ENCODE measurements at places on chromosomes 3 and 15.

GRCh38 chr15:57607570-57608000 lies 15.9 kb downstream of the MYZAP start:
- DNase-seq = no peak

DNA sequence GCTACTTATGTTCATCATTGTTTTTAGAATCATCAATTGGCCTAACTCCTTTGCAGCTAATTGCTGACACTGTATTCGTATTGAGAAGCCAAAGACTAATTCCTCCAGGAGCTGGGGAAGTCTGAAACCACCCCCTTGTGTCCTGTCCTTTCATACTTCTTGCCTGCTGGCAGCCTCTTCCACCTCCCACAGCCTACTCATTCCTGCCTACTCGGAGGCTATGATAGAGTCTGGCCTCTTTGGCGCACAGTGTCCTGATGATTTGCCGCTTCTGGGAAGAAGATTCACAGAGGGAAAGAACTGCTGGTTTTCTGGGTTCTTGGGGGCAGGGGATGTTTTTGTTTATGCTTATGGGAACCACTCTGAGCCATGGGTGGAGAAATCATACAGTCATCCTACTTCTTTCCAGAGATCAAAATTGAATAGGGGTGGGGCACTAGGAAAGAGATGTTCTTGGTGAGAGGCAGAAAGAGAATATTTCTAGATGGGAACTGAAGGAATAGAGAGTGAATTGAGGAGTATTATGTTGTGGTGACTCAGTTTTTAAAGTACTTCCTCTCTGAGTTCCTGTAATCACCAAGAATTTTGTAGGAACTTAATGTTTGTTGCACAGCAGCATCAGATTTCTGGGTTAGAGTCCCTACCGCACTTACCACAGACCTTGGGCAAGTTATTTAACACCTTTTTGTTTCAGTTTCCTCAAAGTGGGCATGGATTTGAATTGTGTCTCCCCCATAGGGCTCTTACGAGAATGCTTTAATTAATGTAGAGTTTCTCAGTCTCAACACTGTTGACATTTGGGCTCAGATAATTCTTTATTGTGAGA lies 22.1 kb upstream of the SCAANT1 start:
- DNase-seq = no peak

DNA sequence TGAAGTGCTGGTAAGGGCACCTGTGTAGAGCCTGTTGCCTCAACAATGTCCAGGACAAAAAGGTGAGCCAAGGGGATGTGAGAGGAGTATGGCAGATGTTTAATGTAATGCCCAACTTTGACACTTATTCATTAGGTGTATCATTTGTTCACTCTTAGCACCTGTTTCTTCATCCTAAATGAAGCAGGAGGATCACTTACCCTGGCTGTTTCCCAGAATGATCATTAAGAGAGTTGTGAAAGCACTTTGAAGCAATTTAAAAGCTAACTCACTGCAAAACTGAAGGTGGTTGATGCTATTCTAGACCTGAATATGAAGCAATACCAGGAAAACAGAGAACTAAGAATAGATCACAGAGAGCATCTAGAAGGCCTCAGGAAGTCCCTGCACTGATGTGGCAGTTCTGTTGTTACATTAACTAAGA lies 3.4 kb upstream of the HHLA2 start:
- DNase-seq = no peak

DNA sequence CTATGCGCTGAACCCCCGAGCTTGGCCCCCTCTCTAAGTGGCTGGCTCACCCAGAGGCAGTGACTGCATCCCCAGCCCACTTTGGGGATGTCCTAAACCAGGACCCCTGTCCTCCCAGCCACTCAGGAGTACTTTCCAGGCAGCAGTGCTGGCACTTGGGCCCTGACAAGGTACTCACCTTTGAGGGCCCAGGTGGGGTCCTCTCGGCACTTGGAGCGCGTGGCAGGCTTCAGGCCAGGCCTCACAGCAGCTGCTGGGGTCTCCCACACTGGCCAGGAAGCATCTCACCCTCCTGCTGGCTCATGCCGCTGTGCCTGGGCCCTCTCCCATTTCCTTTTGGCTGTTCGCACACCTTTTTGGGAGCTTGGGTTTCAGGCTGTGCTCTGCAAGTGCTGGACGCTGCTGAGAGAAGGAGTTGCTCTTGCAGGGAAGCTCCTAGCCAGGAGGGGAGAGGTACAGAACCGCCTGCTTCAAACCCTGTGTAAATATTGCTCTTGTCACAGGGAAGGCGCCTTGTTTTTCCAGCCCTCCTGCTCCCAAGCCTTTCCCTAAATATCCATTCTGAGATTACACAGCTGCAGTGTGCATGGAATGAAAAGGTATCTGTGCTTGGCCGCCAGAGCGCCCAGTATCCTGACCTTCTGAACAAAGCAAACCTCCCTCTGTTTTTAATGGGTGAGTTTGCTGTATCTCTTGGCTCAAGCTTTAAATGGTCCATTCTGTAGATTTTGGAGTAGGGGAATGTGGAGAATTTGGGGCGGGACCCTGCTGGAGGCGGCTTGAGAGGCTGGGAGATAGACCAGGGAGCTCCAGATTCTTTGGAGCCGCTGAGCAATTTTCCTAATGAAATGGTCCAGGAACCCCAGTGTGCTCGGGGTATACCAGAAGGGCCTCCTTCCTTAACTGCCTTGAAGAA lies 45.6 kb downstream of the DNASE1L3 start:
- no peak for DNase-seq

- DNase-seq = no peak
Observed at GRCh38 chr3:177930771-177931170, 605.5 kb upstream of the KCNMB2 start.

Measured in NAMALWA (cell line).